ENCODE measurements at places on chromosomes 3 and 15.

DNA sequence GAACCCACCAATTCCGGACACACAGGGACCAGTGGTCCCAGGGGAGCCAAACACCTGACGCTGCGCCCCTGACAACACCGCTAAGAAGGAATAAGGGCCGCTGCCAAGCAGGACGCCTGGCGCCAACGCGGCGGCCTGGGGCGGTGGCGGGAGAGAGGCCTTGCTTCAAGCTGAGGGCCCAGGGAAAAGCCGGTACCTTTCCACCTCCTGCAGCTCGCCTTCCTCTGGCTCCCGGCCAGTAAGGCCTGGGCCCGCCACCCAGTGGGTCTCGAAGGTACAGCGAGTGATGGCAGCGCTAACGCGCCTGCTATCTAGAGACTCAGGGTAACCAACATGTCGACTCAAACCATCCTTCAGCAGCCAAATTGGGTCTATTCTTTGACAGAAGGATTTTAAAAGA, 1074.1 kb downstream of the SI start:
- DNase-seq = no peak

- DNase-seq = no peak
These were observed 479.4 kb upstream of the CBLB start for GRCh38 chr3:106348139-106348690.

DNA sequence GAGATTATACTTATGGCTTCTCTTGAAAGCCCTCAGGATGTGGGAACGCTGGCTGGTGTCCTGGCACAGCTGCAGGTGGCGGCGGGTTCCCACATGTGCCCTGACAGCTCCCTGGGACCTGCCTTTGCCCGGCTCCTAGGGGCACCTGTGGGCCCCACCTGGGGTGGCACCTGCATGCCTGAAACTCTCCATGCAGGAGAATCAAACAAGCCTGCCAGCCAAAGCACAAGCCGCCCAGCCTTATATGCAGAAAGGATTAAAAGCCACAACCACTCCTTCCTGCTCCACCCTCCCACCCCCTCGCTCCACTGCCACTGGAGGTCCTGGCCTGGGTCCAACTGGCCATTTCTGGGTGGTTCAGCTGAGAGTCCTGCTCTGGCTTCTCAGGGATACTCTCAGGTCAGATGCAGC, 18.1 kb downstream of the TRPM1 start:
- DNase-seq = no peak

DNA sequence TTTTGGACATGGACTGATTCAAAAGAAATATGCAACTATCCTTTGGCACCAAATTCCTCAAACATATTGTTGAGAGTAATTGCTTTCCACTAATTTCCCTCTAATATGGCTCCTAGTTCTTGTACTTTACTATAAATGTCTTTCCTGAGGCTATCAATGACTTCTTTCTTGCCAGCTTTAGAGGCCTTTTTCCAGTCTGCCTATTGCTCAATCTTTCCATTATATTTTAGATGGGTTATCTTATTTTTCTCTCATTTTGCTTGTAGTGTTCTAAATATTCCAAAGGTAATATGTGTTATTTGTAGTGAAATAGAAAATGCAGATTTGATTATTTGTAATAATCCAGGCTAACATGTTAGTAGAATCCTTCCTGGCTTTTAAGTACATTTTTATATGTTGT, 11.5 kb upstream of the TEX9 start:
- no peak for DNase-seq

DNA sequence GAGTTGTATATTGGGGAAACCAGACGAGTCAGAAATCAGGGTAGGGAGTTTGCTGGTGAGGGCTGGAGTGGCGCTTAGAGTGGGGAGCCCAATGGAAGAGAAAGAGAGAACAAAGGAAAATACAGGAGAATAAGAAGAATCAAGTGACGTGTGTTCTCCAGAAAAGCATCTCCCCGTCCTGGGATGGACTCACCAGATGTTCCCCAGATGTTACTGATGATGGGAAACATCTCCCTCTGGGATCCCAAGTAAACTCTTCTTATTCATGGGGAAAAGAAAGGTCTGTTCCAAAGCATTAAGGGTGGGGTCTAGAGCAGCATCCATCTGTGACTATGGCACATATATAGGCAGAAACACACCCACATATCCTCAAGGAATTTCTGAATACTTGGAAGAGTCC, 3.0 kb upstream of the CSRNP1 start:
- DNase-seq = no peak

GRCh38 chr3:170391108-170391507, 27.6 kb upstream of the CLDN11 start:
- no peak for DNase-seq

GRCh38 chr15:69979783-69980182, 117.9 kb downstream of the TLE3 start:
- no peak for DNase-seq
